ENCODE measurements at places on chromosomes 1 and 21.

- DNase-seq = peak; percentile 35
These were observed 68.2 kb downstream of the RNF187 start for GRCh38 chr1:228555074-228555994.

GRCh38 chr21:46226920-46227599, 1.5 kb downstream of the LSS start:
- DNase-seq = no peak

- DNase-seq = no peak
These were observed 85.5 kb downstream of the ADAMTS1 start for GRCh38 chr21:26759731-26760130.

DNA sequence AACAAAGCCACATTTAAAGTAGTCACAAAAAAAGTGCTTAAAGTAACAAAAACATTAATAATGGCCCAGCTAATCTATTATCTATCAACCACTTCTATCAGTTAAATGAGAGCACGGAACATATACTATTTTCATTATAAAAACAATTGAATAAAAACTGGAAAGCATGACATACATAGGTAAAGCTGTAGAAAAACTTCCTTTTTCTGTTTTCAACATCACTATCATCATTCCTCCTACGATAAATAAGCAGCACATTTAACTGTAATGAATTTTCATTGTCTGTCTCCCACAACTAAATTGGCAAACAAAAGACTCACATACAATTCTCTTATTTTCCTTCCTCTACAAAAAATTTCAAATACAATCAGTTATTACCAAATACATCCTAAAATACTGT, 96.4 kb upstream of the DPH5 start:
- DNase-seq = no peak

DNA sequence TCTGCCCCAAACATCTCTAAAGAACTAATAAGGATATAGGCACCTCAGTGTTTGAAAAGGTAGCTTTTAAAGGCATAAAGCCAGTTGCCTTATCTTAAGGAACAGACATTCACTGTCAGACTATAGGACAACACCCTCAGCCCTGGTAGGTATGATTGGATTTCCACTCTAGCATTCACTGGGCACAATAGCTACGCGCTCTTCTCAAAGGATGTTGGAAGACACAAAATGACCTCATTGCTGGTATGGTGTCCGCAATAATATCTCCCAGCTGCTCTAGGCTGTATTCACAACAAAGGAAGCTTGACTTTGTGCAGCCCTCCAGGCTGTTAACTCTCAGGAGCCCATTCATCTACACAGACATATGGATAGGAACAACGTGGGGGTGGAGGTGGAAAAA, 119.4 kb upstream of the CXADR start:
- DNase-seq = no peak

Measured in activated naive CD8-positive, alpha-beta T cell treated with anti-CD3 and anti-CD28 coated beads, Interleukin-2, amount 50 U/mL, for 24 hours (primary cell).